ENCODE measurements at places on chromosomes 7 and 10.

DNA sequence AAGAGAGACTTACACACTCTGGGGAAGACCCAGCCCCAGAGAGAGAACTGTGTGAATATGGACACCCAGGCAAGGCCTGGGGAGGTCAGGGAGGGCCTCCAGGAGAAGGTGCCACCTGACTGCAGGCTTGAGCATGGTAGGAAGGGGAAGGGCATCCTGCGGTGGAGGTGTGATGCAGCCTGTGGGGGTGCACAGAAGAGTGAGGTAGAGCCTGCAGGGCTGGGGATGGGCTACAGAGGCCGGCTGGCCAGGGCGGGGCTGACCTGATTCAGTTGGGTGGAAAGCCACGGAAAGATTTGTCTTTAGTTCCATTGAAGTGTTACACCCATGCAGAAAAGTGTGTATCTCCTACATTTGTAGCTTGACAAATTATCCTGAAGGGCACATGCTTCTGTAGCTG, 47.6 kb downstream of the ZMIZ1 start:
- DNase-seq = no peak

- DNase-seq = no peak
Observed at GRCh38 chr7:124655990-124656389, 109.6 kb downstream of the GPR37 start.

DNA sequence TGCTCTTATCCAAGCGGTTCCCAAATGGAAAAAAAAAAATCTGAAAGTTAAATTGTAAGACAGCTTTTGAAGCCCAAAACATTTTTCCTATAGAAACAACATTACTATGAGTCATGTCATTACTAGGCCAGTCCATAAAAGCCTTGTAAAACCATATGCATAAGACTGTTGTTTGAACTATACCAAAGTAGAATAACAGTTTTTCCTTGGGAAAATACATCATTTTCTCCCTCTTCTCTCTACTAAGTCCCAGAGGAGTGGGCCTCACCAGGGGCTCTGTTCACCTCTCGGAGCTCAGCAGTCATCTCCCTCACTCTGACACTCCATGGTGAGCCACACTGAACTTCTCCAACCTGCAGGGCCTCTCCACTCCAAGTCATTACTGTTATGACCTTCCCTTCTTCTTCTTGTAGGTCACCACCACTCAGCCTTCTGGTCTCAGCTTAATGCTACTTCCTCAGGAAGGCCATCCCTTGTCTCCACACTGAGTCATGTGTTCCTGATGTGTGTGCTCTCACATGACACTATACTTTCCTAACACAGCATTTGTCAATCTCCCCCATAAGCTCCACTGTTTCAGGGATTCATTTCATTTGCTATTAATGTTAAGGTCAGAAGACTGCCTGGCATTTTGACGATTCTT, 32.5 kb downstream of the ZNF438 start:
- no peak for DNase-seq

DNA sequence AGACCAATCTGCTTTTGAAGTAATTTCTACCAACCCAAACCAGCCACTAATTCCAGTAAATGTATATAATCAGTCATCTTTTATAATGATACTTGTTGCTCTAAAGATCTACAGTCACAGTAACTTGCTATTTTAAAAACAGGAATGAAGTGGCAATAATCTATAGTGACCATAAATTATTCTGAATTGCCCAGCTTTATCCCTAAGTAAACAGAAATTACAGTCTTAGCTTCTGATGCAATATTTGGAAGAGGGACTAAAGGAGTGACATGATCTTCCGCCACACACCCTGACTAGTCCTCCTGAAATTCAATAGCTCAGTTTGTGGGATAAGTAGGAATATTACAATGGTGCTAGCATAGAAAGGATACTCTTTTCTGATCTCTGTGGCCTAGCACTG, 96.1 kb downstream of the ATE1 start:
- no peak for DNase-seq

GRCh38 chr7:46881507-46882127, 700.3 kb downstream of the TNS3 start:
- no peak for DNase-seq

DNA sequence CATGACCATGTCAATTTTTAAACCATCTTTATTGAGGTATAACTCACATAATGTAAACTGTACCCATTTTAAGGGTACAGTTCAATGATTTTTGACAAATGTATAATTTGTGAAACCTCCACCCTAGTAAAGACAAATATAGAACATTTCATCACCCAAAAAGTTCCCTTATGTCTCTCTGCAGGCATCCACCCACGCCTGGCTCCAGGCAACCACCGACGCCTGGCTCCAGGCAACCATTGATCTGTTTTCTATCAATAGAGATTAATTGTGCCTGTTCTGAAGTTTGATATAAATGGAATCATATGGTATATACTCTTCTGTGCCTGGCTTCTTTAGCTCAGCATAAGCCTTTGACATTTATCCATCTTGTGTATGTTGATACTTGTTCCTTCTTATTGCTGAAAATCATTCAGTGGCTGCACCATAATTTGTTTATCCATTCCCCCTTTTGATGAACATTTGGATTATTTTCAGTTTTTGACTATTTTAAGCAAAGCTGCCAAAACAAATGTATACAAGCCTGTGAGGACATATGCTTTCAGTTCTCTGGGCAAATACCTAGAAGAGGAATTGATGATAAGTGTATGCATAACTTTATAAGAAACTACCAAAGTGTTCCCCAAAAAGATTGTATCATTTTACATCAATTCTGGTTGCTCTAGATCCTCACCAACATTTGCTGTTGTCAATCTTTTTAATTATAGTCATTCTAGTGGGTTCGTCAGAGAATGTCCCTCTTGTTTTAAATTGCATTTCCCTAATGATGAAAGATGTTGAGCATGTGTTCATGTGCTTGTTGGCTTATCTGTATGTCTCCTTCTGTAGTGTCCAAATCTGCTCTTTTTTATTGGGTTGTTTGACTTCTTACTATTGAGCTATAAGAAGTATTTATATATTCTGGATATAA, 55.7 kb upstream of the HECTD2 start:
- no peak for DNase-seq

DNA sequence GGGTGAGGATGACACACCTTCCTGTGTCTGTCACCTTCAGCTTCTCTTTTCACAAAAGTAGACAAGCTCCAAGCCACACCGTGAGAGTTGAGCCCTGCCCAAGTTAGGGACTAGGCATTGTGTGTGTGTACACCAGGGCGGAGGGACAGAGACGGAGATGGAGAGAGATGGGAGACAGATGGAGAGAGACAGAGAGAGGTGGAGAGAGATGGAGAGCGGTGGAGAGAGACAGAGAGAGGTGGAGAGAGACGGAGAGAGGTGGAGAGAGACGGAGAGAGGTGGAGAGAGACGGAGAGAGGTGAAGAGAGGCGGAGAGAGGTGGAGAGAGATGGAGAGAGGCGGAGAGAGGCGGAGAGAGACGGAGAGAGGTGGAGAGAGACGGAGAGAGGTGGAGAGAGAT, 207.0 kb downstream of the DNAJB6 start:
- no peak for DNase-seq

- no peak for DNase-seq
Observed at GRCh38 chr10:118585234-118585633, 10.2 kb downstream of the PRLHR start.
